ENCODE measurements at places on chromosomes 6 and 20.

GRCh38 chr6:160871320-160871719, 120.2 kb upstream of the MAP3K4 start:
- no peak for DNase-seq

- DNase-seq: no peak
Observed at GRCh38 chr6:13735031-13735430, 23.4 kb upstream of the RANBP9 start.

- no peak for DNase-seq
Observed at GRCh38 chr6:22906091-22906549, 336.8 kb downstream of the HDGFL1 start.

- peak; percentile 61 for DNase-seq
Observed at GRCh38 chr6:21595285-21596144, 2.0 kb downstream of the SOX4 start.

- DNase-seq: no peak
Observed at GRCh38 chr6:12364621-12365020, 74.5 kb downstream of the EDN1 start.

- DNase-seq: peak; percentile 6
Observed at GRCh38 chr20:21534453-21534852, 20.6 kb upstream of the NKX2-2 start.

DNA sequence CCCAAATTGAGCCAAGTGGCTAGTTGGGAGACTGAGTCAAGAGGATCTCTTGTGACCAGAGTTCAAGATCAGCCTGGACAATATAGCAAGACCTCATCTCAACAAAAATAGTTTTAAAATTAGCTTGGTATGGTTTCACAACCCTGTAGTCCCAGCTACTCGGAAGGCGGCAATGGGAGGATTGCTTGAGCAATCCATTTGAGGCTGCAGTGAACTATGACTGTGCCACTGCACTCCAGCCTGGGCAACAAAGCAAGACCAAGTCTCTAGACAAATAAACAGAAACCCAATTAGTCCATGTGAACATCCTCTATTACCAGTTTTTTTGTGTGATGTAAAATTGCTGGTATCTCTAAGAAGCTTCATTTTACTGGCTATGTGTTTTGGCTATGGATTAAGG, 106.2 kb downstream of the TULP4 start:
- no peak for DNase-seq

- DNase-seq: no peak
Observed at GRCh38 chr6:85677234-85677956, 34.7 kb upstream of the SYNCRIP start.

DNA sequence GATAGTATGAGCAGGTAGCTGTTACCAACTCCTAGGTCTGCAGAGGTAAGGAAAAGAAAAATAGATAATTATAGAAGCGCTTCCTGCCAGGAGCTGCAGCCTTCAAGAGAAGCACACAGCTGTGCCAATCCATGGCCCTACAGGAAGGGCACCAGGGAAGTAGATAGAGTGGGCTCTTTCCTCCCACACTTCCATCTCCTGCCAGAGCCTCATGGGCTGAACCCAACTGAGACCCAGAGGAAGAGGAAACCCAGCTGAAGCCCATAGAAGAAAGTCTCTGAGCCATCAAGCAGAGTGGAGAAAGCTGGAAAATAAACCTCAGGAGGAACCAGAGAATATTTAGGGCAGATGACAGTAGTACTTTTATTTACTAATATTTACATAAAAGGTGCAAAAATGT, 146.7 kb upstream of the ATXN1 start:
- no peak for DNase-seq

DNA sequence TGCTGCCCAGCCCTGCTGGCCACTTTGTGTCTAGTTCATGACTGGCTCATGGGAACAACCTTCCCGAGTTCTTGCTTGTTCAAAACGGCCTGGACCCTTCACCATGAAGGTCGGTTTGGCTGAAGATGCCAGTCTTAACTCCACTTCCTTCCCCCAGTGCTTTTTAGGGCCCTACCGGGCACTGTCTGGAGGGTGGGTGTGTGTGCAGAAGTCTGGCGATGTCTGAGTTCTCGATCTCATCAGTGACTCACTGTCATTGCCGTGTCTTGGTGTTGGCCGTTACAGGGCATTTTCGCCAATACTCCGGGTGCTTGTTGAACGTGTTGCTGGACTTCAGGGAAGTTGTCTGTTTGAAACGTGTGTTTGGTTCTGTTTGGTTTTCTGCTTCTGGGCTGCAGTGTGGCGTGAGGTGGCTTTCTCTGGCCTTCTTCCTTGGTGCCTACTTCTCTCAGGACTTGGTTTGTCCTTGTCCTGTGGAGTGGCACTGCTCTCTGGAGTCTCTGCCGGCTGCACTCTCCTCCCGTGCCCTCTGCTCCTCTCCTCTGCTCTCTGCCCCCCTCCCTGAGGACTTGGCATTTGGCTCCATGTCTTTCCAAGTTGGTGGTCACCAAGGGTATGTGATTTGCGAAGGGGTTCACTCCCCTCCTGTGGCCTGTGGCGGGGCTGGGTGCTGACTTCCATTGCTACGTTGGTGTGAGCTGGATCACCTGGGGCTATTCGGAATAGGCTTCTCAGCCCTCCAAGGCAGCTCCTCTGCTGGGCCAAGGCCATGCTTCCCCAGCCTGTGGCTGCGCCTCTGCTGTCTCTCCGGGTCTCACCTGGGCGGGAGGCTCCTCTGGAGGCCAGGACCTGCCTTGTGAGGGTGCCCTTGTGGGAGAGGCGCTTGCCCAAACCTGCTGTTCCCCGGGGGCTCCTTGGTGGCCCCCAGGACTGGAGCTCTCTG, 38.2 kb downstream of the PYGB start:
- no peak for DNase-seq
